ENCODE measurements at places on chromosomes 1 and 21.

DNA sequence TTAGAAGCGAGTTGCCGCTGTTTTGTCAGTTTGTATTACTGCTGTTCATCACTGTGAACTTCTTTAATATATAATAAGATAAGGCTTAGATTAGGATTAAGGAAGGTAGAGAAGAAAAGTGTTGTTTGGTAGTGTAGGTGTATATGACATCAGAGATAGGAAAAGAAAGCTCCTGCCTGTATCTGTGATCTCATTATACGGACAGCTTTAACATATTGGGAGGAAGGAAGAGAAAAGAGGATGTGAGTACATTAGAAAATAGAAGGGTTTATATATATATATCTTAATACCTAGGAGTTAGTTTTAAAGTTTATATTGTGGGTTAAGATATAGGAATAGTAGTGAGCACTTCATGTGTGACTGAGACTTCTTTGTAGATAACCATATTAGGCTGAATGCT, 71.0 kb downstream of the RALGPS2 start:
- no peak for DNase-seq

- DNase-seq = no peak
These were observed 70.7 kb downstream of the SPATA46 start for GRCh38 chr1:162305969-162306368.

DNA sequence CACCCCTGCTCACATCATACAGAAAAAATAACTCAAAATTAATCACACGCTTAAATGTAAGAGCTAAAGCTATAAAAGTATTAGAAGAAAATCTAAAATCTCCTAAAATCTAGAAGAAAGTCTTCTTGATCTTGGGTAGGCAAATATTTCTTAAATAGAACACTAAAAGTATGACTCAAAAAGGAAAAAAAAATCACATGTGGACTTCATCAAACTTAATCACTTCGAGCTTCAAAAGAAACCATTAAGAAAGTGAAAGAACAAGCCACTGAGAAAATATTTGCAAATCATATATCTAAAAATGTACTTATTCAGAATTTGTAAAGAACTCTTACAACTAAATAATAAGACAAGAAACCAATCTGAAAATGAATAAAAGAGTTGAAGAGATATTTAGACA, 32.7 kb downstream of the LRRC52 start:
- DNase-seq = no peak

DNA sequence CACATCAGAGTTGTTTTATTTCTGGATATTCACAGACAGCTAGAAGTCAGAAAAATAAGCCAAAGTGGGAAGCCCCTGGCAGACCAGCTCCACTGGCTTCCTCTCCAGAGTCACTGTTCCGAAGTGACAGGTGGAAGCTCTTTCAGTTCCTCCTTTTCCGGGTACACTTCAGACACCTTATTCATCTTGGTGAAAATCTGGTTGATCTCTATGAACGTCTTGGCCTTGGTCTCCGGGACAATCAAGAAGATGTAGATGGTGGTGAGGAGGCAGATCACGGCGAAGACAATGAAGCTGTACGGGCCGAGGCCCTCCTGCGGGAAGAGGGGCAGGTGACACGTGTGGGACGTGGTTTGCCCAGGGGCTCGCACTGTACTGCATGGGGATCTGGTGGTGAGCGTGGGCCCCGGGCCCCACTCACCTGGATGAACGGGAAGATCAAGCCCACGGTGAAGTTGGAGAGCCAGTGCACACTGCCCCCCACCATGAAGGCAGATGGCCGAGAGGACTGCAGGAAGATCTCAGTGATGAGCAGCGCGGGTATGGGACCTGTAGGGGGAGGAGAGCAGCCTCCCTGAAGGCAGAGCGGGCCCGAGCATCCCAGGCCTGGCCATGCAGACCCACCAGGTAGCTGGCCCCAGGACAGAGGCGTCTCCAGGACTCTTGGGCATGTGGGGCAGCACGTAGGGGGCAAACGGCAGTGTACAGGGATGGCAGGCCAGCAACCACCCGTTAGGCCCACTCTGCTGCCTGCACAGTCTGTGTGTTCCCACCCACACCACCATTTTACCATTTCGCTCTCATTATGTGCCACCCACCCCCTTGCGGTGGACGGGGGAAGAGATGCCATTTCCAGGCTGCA, 11.5 kb upstream of the SLC2A7 start:
- no peak for DNase-seq

DNA sequence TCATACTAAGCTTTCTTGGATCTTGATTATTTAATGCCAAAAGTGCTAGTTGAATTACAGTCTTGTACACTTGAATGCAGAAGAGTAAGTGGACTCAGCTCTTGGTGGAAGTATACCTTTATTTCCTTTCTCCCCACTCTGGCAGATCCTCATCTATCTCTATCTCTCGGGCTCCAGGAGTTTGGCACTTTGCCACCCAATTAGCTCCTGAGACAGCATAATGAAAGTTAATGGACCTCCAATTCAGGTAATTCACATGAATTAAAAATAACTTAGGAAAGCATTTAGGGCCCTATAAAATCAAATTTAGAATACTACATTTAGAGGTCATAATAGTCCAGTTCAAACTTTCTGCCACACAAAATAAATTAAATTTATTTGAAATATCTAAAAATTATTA, 67.4 kb downstream of the OLFM3 start:
- no peak for DNase-seq

DNA sequence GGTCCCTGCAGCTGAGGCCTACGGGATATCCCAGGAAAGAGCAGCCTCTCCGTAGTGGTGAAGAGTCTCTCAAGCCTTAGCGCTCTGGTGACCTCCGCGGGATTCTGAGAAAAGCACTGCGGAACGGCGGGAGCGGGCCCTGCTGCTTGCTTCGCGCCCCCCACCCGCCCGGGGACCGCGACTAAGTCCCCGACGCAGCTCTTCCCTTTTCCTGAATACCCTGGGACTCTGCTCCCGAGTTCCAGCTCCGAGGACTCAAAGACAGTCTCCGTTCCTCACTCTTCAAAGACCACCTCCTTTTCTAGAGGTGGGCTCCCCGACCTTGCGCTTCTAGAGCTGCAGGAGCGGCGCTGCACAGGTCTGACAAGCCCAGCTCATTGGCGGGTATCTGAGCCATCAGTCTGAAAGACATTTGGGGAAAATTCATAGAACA, 3.6 kb upstream of the PRRX1 start:
- no peak for DNase-seq

- no peak for DNase-seq
These were observed 15.4 kb upstream of the TBX15 start for GRCh38 chr1:119003413-119004128.

GRCh38 chr1:185600641-185601040, 133.6 kb upstream of the HMCN1 start:
- DNase-seq = no peak

- DNase-seq = no peak
These were observed 143.7 kb upstream of the CAMK1G start for GRCh38 chr1:209439828-209440227.

Data from activated naive CD4-positive, alpha-beta T cell treated with Interleukin-2 at 50 U/mL for 16 hours (primary cell).